ENCODE measurements at places on chromosomes 5 and 9. TPM values are rescaled to one million over a fixed set of nuclear protein-coding genes. Genes with fewer than 3 reads are reported as not detected.

The ADAMTS12 gene
- not detected for total RNA-seq

The GABRG2 gene
- not detected for total RNA-seq

The PCDHA1 gene
- total RNA-seq = not detected

The TMEFF1 gene
- total RNA-seq = 0.10 TPM

The PDE8B gene
- total RNA-seq = not detected

The TRMO gene
- total RNA-seq = 23.3 TPM

The CD274 gene
- 42.6 TPM for total RNA-seq

The NFIB gene
- 0.05 TPM for total RNA-seq

The PNPLA7 gene
- 3.5 TPM for total RNA-seq

The XPA gene
- total RNA-seq = 12.5 TPM

The CDO1 gene
- total RNA-seq = 0.61 TPM

The CAMK4 gene
- 80.6 TPM for total RNA-seq

The CDH9 gene
- not detected for total RNA-seq

The GABRB2 gene
- total RNA-seq = not detected

The FABP6 gene
- not detected for total RNA-seq

The PCDHA12 gene
- not detected for total RNA-seq

The PALM2AKAP2 gene
- 5.2 TPM for total RNA-seq

The BHMT2 gene
- total RNA-seq = not detected

The GPR150 gene
- total RNA-seq = 0.54 TPM

The NHP2 gene
- 139 TPM for total RNA-seq

The OR2V2 gene
- not detected for total RNA-seq

The ZNF608 gene
- 0.32 TPM for total RNA-seq

The GALNT12 gene
- total RNA-seq = 4.0 TPM

The BARHL1 gene
- total RNA-seq = not detected

The INSL4 gene
- total RNA-seq = not detected

The CTSL gene
- 3.9 TPM for total RNA-seq

The GDNF gene
- total RNA-seq = not detected

The TAF11L12 gene
- not detected for total RNA-seq

The VLDLR gene
- total RNA-seq = 4.2 TPM

The SYK gene
- total RNA-seq = 0.07 TPM

The TJP2 gene
- 25.9 TPM for total RNA-seq

The PDZD2 gene
- total RNA-seq = not detected

The SOWAHA gene
- 0.51 TPM for total RNA-seq

The DNM1 gene
- 0.49 TPM for total RNA-seq

The GMCL2 gene
- not detected for total RNA-seq

The C5orf58 gene
- not detected for total RNA-seq

The MEF2C gene
- 0.32 TPM for total RNA-seq

The IRX2 gene
- not detected for total RNA-seq

The LCN2 gene
- total RNA-seq = not detected

The SLC1A1 gene
- total RNA-seq = 0.12 TPM

The CEL gene
- 1.8 TPM for total RNA-seq

The CCDC69 gene
- total RNA-seq = 53.6 TPM

The CBY3 gene
- total RNA-seq = not detected

The F2RL1 gene
- total RNA-seq = 0.76 TPM

The RNF183 gene
- total RNA-seq = 0.34 TPM

The ADAMTS13 gene
- 2.5 TPM for total RNA-seq

The CARTPT gene
- total RNA-seq = not detected

The SLC24A2 gene
- total RNA-seq = not detected

The ADAMTSL1 gene
- total RNA-seq = not detected

The PCDHGB6 gene
- total RNA-seq = 0.37 TPM

The TAF11L3 gene
- total RNA-seq = not detected

The NTNG2 gene
- total RNA-seq = 10.1 TPM

The SIT1 gene
- total RNA-seq = 218 TPM

The IFNA5 gene
- total RNA-seq = not detected

Data from T-helper 1 cell treated with Interleukin-12 subunit alpha and Interleukin-12 subunit beta and Interleukin-4 antibody, amounts not matched to agents 30 ng/mL and 1 ng/mL, for 36 hours (primary cell).